COR-L47 (cell line): ENCODE measurements at places on chromosomes 7 and 10.

DNA sequence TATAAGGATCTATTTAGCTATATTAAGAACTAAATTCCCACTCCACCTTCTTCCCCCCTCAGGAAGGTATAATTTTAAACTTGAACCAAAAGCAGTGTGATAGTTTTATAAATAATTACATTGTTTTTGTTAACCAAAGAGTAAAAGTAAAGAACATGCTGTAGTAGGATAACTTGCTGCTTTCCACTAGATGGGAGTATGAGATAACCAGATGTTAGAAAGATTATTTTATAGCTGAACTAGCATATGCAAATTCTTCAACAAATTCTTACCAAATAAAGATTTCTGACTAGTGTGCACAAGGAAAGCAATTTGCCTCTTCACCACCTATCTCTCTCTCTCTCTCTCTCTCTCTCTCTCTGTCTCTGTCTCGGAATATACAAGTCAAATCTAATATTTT, 31.8 kb downstream of the TES start:
- no peak for DNase-seq

DNA sequence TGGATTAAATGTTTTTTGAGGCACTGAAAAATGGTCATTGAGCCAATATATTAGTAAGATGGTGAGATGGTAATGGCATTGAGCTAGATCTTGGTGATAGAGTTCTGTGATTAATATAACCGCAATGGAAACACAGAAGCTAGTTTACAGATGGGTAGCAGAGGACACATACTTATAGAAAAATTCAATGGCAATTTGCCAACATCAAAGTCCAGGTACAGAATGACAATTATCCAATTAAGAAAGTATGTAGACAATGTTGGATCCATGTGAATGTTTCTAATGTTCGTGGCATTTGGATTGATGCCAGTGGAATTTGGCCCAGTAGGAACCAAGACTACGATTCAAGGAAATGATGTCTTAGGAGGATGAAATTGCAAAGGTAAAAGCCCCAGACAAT, 187.8 kb downstream of the GNAT3 start:
- DNase-seq = no peak

- no peak for DNase-seq
These were observed 6.8 kb downstream of the TET1 start for GRCh38 chr10:68566955-68567354.

GRCh38 chr10:5603091-5603847, 63.1 kb downstream of the ASB13 start:
- DNase-seq = no peak

- DNase-seq = no peak
These were observed 35.9 kb upstream of the ANK3 start for GRCh38 chr10:60425392-60426110.

DNA sequence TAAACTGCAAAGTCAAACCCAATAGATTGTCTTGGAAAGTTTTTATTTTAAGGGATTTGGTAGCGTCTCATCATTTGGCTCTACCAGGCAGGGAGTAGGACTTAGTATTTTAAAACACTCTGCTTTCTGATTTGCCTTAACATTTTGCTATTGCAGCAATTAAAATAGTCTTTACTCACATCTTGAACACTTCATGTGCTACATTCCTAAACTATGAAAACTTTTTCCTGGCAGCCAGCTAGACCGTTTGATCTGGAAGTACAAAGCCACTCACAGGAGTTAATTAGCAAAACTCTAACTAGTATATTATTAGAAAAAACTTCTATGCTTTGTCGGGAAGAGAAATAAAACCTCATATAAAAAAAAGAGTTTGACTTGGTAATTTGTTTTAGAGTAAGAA, 111.4 kb downstream of the TFPI2 start:
- DNase-seq = no peak

GRCh38 chr7:137695494-137695893, 151.3 kb downstream of the DGKI start:
- DNase-seq = no peak

DNA sequence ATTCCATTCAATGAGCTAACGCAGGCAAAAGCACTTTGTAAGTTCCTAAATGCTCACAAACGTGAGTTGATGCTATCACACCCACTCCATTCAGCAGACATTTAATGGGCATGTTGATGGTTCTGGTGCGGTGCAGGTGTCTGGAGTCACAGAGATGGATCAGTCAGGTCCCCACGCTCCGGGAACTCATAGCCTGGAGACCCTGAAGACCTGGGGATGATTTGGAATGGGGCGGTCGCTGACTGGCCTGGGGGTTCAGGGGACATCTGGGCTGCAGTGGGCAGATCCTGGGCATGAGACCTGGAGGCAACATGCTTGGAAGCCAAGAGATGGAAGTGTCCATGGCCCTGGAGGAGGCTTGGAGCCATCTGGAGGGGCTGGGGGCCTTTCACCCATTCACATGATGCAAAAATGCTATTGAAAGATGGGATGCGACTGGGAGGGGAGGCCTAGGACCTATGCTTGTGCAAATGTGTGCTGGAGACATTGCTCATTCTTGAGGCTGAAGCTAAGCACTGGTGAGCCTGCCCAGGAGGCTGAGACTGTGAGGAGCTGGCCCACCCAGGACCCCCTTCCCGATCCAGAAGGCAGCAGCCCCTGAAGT, 522.6 kb downstream of the GLRX3 start:
- DNase-seq = no peak

DNA sequence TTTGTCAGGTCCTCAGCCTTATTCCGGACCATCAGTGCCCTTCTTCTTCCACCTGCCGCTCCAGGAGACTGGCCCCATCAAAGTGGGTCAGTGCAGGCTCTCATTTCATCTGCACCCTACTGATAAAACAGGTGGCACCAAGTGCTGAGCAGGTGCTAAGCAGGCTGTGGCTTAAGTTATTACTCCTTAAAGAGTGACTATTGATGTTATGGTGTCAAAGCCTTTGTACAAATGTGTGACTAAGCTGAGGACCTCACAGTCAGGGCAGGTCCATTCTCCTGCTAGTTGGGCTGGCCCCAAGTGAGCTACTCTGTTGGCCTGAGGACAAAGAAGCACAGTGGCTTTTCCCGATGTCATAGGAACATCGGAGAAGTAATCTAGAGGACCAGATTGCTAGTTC, 11.2 kb upstream of the CALD1 start:
- DNase-seq = no peak

DNA sequence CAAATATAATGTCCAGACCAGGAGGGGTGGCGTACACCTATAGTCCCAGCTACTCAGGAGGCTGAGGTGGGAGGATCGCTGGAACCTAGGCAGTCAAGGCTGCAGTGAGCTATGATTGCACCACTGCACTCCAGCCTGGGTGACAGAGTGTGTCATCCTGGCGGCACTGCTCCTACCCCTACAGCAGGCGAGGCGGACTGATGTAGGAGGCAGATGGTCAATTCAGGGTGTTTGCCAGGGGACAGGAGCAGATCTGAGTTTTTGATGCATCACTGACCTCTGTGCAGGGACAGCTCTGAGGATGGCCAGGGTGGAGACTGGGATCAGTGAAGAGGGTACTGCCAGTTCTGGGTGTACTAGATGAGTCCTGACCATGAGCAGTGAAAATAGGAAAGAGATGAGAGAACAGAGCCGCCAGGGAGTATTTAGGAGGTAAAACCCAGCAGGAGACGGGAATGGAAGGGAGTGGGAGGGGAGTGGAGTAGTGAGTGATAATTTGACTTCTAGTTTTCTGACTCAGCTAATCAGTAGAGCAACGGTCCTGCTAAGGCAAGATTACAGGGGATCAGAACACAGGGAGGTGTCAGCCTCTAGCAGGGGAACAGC, 75.3 kb downstream of the HIP1 start:
- no peak for DNase-seq

DNA sequence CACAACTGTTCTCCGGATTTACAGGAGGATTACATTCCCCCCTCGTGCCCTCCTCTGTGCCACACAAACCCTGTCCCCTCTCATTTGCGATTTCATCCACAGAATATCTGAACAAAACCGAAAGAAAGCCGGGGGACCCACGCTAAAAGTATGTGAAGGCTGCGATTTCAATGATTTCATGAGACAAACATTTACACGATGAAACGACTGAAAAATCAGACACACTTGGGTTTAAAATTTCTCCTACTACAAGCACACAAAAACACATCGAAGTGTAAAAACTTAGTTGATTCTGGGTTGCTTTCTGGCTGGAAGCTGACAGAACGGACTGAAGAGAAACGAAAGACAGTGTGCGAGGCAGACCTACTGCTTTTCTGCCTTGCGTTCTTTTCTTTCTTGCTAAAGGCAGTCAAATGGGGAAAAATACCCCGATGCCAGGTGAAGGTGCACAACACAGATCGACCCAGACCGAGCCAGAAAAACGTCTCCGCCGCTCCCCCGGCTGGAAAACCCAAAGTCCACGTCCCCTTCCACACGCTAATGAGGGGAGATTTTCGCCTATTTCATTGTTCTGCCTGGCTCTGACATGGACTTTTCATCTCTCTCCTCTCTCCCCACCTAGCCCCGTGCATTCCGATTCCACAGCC, 1.2 kb downstream of the HIPK2 start:
- no peak for DNase-seq

DNA sequence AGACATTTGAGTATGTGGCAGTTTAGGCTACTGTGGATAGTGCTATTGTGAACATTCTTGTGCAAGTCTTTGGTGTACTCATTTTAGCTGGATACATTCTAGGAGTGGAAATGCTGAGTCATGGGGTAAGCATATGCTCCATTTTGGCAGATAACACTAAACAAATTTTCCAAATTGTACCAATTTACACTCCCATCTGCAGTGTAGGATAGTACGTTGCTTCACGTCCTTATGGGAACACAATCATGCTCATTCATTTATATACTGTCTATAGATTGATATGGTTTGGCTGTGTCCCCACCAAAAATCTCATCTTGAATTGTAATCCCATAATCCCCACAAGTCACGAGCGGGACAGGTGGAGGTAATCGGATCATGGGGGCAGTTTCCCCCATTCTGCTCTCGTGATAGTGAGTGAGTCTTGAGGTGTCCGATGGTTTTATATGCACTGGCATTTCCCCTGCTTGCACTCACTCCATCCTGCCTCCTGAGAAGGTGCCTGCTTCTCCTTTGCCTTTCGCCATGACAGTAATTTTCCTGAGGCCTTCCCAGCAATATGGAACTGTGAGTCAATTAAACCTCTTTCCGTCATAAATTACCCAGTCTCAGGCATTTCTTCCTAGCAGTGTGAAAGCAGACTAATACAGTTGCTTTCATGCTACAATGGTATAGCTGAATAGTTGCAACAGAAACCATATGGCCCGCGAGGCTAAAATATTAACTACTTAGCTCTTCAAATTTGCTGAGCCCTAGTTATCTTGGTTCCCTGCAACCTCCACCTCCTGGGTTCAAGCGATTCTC, 25.6 kb downstream of the RNF216 start:
- DNase-seq = no peak

DNA sequence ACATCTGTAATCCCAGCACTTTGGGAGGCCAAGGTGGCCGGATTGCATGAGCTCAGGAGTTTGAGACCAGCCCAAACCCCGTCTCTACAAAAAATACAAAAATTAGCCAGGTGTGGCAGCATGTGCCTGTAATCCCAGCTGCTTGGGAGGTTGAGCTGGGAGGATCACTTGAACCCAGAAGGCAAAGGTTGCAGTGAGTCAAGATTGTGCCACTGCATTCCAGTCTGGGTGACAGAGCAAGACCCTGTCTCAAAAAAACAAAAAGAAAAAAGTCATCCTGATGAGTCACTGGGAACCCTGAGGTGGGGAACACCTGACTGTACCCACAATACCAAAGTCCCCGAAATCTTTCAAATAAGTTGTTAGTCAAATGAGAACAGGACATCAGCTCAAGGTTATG, 80.0 kb downstream of the NEBL start:
- no peak for DNase-seq

GRCh38 chr7:114784177-114784576, 137.7 kb upstream of the MDFIC start:
- no peak for DNase-seq

GRCh38 chr10:21265622-21266021, 259.9 kb downstream of the SKIDA1 start:
- DNase-seq = no peak

DNA sequence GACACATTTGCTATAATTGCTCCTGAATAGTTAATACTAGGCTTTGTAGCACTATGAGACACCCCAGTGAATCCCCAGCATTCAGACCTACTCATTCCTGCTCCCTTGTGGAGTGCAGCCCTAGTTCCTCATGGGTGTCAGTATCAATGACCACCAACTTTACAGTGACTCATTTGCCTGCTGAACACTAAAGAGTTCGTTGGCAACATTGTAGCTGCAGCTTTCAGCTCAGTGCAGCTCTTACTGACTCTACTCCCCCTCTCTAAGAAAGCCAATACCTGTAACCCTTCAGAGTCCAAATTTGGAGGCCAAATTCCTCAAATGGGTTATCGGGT, 127.1 kb upstream of the MTPN start:
- peak; percentile 40 for DNase-seq

DNA sequence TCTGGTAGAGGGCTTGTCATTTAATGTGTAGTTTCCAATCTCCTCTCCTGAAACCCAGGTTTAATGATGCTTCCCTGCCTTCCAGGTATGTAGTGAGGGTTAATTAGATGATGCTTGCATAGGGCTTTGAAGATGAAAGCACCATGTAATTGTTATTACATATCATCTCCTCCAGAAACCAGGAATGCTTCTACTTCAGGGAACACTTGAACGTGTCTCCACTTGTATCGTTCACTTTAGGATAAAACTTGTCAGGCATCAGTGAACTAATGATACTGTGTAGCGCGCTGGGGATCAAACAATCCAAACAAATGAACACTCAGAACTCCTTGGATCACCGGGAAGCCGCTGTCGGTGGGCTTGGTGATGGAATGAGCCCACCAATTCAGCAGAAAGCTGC, 260.9 kb upstream of the FZD8 start:
- no peak for DNase-seq

- DNase-seq = no peak
These were observed 4.5 kb downstream of the DMTF1 start for GRCh38 chr7:87156709-87157108.

DNA sequence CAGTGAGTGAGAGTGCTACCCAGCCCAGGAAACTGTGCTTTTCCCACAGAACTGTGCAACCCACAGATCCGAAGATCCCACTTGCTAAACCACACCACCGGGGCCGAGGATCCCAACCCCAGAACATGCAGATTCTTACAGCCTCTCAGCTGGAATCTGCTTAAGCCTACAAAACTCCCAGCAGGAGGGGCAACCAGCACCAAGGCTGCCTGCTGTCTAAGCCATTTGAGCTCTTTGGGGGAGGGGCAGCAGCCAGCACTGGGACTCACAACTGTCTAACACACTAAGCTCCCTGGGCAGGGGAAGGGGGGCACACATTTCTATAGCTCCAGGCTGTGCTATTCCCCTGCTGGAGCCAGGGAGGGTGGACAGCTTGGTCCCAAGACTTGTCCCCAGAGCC, 529.9 kb downstream of the XPNPEP1 start:
- no peak for DNase-seq

- peak; percentile 50 for DNase-seq
These were observed 51.6 kb upstream of the SRRM3 start for GRCh38 chr7:76149847-76150691.

DNA sequence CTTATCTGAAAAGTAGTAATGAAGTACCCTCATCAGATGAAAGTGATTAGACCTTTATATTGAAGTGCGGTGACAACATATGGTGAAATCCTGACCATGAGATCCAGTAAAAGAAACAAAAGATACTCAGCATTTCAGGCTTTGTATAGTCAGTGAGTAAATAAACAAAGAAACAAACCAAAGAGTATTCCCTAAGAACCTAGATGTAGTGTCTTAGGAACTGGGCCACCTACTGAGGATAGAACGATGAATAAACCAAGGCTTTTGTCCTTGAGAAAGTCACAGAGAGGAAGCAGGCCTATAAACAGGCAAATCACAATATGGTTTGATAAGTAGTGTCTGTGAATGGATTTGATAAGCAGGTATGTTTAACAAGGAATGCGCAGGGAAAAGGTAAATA, 46.2 kb downstream of the ZNF277 start:
- DNase-seq = no peak
